Esophagus squamous epithelium (tissue), 5 donors: ENCODE measurements at places on chromosomes 1 and 21.

DNA sequence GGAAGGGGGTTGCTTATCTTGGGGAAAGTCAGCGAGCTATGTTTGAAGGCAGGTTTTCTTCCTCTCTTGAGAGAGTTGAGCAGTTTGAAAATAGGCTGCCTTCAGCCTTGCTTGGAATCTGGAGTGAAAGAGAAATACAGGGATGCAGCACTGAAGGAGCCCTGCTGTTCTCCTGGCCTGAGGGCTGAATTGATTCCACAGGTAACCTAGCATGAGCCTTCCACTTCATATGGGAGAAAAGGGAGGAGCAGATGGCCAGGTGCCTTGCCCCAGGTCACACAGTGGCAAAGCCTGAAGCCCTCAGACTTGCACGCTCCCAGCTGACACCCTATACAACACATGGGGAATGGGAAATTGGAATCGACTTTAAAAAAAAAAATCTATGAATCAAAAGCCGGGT is 88.0 kb upstream of the WLS start:
- DNase-seq, result no peak

DNA sequence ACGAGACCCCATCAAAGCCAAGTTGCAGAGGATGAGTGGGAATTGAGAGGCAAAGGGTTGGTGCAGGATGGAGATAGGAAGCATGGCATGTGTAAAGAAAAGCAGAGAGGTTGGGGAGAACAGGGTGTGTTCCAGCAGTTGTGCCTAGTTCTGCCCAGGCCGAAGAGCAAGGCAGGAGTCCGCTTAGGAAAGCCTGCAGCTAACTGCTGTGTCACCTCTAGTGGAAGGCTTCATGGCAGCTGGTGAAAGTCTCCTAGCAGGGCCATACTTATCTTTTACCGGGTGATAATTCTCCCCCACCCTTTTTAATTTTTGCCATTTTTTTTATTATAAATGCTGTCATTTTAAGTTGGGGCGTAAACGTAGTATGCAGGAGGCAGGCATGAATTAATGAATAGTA is 93.6 kb downstream of the NFIA start:
- DNase-seq, result no peak

DNA sequence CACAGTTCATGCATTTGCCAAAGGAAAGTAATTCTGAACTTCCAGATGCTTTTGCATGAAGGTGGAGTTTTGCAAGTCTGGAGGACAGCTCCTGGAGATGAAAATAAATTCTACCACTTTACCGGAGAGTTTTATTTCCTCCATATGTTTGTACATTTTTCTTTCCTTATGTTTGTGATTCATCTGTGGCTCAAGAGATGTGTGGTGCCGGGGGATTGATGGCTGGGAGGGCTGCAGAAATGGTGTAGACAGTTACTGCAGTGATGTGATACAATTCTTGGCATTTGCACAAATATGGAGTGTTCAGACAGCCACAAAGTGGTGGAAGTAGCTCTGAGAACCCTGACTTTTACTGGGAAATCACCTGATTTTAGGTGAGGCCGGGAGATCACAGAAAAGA is 58.5 kb upstream of the ASB17 start:
- no peak for DNase-seq

DNA sequence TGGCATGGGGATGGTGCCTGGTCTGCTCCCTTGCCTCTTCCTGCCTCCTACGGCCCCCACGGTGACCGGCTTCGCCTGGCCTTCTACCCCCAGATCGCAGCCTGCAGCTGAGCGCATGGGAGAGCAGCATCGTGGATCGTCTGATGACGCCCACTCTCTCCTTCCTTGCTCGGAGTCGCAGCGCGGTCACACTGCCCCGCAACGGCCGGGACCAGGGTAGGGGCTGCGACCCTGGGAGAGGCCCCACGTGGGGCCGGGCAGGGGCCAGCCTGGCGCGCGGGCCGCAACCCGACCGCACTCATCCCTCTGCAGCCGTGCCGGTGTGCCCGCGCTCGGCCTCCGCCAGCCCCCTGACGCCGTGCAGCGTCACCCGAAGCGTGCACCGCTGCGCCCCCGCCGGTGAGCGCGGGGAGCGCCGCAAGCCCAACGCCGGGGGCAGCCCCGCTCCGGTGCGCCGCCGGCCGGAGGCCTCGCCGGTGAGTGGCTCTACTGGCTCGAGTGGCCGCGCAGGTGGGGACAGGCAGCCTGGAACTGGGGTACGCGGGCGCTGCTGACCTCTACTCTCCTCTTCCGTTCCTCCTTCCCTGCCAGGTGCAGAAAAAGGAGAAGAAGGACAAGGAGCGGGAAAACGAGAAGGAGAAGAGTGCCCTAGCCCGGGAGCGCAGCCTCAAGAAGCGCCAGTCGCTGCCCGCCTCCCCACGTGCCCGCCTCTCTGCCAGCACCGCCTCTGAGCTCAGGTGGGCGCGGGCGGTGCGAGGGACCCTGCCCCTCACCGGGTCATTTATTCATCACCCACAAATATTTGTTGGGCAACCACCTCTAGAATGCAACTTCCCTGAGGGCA is 20.4 kb downstream of the MAP7D1 start:
- no peak for DNase-seq

DNA sequence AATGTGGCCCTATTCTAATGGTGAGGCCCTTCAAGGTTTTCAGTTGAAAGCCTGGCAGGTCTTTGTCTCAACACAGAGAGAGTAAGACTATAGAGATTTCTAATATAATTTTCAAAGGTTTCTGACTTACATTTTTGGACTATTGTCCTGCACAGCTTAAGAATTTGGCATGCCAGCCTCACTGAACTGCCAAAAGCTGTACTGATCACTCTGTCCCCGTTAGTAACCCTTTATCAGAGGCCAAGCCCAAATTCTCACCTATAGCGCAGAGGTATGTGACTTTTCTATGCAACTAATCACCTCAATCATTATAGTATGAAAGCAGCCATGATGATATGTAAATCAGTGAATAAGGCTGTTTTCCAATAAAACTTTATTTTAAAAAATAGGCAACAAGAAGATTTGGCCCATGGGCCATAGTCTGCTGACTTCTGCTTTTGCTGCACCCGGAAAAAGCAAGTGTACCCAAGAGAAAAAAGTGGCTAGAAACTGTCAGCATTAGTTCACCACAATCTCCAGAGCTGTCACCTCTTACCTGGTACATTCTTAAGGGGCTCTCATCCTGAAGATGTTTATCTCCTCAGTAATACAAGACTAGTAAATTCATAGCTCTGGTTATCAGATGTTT is 85.4 kb downstream of the PIGK start:
- DNase-seq, result no peak

DNA sequence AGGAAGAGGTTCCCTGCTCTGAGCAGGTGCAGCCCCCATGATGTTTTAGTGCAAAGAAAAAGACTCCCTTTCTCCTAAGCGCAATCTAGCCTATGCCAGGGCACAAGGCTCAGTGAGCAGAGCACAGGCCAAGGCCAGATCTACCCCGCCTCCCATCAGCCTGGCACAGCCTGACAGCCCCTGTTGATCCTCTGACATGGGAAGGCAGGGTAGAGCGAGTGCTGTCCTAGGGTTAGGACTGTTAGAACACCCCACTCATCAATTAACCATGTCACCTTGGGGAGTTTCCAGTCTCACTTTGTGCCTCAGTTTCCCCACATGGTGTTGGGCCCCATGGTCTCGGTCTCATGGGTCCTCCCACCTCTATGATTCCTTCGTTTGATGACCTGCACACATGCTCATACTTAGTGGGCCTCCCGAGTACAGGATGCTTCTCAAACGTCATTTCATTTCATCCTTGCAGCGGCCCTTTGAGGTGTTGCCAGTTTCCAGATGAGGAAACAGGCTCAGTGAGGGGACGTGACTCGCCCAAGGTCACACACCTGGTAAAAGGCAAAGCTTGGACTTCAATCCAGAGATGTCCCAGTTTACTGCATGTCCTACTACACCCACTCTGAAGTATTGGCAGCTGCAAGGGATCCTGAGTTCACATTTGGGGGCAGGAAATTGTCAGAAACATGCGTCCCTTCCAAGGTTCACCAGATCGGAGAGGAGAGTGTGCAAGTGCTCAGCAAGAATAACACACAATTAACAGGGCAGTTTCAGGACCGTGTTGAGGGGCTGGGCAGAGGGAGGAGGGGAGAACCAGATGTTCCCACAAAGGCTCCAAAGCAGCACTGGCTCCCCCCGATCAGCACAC is 213.3 kb downstream of the TRABD2B start:
- no peak for DNase-seq

GRCh38 chr1:101069158-101069557 is 43.6 kb upstream of the DPH5 start:
- DNase-seq, result no peak

DNA sequence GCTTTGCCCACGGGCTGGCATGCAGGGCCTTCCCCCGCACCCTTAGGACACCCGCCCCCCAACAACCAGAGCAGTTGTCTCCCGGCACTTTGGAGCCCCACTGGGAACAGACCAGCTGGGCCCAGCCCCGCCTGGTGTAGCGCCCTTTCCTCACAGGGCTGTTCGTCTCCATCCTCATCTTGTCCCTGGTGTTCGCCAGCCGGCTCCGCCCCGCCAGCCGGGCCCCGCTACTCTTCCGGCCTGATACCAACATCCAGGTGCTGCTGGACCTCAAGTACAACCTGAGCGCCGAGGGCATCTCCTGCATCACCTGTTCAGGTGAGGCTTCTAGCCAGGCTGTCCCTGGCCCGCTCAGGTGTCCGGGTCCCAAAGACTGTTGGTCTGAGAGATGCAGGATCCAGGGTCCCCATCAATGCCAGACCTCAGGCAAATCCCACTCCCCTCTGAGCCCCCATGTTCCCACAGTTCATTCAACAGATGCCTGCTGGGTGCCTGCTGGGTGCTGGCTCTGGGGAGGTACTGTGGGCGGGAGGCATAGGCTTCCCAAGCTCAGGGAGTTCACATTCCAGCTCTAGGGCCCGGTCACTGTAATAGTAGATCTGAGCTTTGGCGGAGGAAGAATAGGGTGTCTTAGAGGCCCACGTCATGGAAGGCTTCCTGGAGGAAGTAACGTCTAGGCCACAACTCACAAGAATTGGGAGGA is 41.7 kb downstream of the DISP3 start:
- no peak for DNase-seq

- DNase-seq, result no peak
Observed at GRCh38 chr1:27934818-27935549, at the start of gene SMPDL3B. Gene SMPDL3B, plus strand, starts transcription at chr1:27935000. Its CDS starts 184 bp downstream, at chr1:27935184.

- DNase-seq, result no peak
Observed at GRCh38 chr1:41541592-41541952, 57.1 kb upstream of the EDN2 start.

DNA sequence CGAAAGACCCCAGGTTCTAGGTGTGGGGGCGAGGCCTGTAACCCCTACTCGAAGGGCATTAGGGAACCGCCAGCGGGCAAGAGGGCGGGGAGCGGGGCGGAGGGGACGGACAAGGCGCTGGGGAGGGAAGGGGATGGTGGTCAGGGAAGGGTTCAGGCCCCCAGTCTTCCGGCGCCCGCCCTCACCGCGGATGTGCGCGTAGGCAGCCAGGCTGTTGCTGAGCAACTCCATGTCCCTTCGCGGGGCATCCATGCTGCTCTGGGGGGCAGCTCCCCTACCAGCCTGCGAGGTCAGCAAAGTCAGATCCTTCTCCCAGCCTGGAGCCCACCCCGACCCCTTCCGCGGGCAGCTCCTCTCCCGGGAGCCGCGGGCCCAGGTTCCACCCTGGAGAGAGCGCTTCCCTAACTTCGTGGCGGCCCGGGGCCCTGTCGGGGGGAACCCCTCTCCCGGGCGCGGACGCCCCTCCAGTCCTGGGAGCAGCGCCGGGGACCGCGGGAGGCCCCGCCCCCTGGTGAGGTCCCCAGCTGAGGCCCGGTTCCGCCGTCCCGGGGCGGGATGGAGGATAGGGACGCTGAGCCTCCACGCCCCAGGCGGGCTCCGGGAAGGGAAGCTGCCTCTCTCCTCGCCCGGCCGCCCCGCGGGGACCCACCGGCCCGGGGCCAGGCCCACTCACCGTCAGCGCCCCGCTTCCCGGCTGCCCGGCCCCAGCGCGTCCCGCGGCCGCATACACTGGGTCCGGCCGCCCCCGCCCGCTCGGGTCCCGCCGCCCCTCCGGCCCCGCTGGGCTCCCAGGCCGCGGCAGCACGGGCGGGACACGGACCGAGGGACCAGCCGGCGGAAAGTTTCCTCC is 434 bp downstream of the EVA1B start:
- no peak for DNase-seq

DNA sequence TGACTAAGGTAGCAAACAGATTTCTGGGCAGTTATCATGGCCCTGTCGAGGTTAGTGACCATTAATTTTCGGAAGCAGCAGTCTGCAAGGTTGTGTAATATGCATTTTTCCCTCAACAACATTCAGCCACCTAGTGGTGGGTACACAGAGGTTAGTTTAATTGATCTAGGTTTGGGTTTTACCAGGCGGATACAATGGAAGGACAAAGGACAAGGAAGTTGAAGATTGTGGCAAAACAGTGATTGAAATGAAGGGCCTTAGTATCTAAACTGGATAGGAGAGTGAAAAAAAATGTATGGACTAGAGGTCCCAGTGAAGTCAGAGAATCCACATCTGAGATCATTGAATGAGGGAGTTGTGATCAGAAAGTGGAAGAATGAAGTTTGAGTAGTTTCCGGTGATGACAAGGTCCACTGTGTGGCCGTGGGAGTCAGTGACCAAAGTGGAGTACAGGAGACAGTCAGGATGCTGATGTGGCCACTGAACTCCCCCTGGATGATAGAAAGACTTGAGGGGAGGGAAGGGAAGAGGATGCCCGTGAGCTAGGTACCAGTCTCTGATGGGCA is 2.8 kb downstream of the ARMH1 start:
- no peak for DNase-seq

- DNase-seq, result no peak
Observed at GRCh38 chr1:21278860-21279845, 11.1 kb downstream of the ECE1 start.

DNA sequence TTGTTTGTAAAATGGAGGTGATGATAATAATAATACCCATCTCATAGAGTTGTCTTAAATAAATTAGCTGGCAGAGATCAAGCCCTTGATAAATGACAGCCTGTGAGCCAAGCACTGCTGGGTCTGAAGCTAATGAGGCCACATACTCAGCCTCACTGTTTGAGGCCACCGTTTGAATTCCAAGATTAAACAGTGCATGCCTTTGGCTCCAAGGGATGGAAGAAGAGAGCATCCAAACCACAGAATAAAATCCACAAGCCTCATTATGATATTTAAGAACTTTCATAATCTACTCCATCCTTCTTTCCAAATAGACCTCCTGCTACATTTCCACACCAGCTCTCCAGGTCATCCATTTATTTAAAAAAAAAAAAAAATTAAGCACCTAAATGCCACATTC is 29.0 kb downstream of the TGFBR3 start:
- DNase-seq, result no peak

GRCh38 chr1:20399196-20399595 is 86.8 kb downstream of the CAMK2N1 start:
- DNase-seq, result no peak

DNA sequence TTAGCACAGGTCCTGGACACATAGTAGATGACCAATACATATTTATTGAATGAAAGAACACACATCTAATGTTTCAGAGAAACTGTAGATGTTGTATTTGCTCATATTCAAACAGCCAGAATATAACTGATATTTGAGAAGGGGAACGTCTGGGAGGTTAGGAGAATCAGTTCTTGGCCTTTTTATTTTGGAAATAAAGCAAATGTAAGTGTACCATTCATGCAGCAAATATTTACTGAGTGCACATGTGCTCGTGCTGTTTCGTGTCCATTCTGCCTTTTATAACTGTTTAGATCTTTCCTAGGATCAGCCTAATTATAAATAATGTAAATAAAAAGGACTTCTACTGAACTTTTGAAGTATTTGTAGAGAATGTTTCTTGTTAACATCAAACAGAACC is 103.8 kb downstream of the GREM2 start:
- no peak for DNase-seq

- DNase-seq, result no peak
Observed at GRCh38 chr1:20685741-20686140, 24.6 kb upstream of the DDOST start.
